T follicular helper cell (primary cell): ENCODE measurements at places on chromosomes 2 and 18.

- DNase-seq, result no peak
These were observed 29.7 kb downstream of the DNMT3A start for GRCh38 chr2:25311865-25312575.

GRCh38 chr2:205763708-205764211 lies 81.5 kb downstream of the NRP2 start:
- DNase-seq, result no peak

GRCh38 chr18:24764766-24765165 lies 304.3 kb downstream of the HRH4 start:
- no peak for DNase-seq

- no peak for DNase-seq
These were observed 188.8 kb downstream of the EN1 start for GRCh38 chr2:118658596-118659198.

DNA sequence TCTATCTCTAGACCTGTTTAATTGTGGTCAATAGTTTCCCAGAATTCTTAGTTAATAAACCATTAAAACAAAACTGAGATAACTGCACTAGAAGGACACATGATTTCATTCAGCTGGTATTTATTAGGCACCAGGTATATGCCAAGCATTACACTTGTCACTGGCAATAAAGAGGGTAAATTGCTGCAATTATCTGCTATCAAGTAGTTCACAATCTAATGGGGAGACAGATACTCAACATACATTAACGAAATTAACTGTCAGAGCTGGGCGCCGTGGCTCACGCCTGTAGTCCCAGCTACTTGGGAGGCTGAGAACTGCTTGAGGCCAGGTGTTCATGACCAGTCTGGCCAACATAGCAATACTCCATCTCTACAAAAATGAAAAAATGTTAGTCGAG lies 71.7 kb upstream of the WIPF1 start:
- DNase-seq, result no peak

DNA sequence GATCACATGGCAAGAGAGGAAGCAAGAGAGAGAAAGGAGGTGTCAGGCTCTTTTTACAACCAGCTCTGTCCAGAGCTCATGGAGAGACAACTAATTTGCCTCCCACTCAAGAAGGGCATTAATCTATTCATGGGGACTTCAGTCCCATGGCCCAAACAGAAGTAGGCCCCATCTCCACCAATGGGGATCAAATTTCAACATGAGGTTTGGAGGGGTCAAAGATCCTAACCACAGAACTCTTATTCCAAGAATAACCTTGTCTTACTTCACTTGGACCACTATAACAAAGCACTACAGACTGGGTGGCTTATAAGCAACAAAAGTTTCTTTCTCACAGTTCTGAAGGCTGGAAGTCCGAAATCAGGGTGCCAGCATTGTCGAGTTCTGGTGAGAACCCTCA lies 31.8 kb downstream of the GRB14 start:
- DNase-seq, result no peak

GRCh38 chr2:447902-448665 lies 160.2 kb upstream of the ALKAL2 start:
- DNase-seq, result no peak

- no peak for DNase-seq
These were observed 6.7 kb downstream of the AOX1 start for GRCh38 chr2:200592406-200593075.
